GM19239 (cell line): ENCODE measurements at places on chromosomes 7 and 10.

DNA sequence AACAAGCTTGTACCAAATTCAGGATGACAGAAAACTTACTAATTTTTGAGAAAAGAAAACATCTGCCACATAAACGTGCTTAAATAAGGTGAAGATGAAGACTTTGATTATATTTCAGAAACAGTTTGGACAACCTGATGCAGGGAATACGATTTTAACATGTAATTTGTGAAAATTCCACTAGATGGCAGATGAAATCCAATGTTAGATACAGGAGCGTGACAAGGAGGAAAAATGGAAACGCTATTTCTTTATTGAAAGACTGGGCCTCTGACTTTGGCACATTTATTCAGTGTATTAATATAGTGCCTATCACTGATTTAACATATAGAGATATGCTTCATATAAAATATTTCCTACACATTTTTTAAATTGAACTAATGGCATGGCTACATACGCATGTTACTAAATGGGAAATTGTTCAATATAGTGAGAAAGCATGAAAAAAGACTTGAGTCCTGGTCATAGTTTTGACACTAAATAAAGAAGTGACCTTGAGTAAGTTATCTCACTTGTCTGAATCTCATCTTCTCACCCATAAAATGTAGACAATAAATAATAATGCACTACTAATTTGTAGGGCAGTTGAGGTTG, 60.7 kb downstream of the CD36 start:
- DNase-seq, result no peak

DNA sequence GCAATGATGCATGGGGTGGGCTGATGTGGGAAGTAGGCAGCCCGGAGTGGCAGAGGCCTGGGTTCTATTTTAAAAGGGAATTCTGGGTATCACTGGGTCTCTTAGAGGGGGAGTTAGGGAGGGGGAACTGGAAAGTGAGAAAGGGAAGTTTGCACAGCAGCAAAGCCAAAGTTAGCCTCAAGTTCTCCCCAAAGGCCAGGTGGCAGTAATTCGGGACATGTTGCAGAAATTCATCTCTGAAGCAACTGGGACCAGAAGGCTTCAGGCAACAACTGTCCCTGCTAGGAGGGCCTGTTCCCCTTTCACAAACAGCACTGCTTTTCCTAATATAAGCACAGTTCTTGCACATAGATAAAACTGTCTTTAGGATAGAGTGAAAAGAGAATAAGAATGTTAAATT, 67.4 kb downstream of the NOD1 start:
- no peak for DNase-seq

DNA sequence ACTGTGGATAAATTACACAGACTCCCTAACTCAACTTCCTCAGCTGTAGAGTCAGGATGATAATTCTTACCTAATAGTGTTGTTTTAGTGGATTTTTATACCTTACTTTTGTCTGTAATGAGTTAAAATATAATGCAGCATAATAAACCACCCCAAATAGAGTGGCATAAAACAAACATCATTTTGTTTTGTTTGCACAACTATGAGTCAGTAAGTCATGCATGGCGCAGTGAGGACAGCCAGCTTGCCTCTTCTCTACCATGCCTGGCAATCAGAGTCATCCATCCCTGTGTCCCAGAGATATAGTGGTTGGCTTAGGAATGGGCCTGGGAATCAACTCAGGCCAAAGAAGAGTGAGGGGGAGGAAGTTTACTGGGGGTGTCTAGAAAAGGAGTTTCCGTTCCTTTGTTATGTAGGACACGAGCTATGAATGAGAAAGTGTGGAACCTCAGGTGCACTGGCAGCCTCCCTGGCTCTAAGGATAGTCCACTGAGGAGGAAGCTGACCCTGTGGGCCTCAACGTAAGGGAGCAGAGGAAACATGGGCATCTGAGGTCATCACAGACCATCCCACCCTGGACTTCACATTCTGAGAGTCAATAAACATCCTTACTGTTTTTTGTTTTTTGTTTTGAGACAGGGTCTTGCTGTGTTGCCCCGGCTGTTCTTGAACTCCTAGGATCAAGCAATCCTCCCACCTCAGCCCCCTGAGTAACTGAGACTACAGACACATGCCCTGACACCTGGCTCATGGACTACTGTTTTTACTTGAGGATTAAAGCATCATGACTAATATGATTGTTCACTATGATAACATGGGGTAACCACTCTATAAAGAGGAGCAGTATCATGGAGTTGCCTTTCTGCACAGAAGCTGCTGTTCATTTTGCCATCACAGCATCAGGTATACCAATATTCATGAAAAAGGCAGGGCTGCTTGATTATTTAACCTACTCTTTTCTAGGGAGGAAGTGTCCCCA, 21.0 kb upstream of the GRB10 start:
- no peak for DNase-seq

DNA sequence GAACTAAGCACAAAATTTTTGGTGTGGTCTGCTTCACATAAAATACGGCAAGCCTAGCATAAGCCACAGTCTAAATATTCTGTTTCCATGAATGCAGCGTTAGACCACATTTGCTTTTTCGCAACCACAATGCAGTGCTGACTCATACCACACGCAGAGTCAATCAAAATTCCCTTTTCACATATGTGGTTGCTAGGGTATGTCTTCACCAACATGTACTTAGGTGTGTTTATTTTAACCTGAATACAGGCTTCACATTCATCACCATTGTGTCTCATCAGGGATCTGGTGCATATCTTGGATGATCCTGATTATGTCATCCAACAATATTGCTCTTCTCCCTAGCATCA, 90.8 kb downstream of the CHN2 start:
- DNase-seq, result no peak

DNA sequence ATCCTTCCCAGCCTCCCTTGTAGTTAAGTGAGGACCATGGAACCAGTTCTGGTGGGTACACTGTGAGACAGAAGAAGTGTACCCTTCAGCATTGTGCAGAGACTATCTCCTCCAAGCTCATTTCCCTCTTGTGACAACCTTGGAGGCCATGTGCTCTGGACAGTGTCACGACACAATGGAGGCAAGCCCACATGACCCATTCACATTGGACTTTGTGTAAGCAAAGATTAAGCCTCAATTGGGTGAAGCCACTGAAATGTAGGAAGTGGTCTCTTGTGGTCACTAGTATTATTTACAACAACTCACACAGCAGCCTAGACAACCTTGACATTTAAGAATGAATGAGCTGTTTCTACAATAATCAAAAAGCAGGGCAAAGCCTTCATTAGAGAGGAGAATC, 124.2 kb downstream of the INHBA start:
- DNase-seq, result no peak

DNA sequence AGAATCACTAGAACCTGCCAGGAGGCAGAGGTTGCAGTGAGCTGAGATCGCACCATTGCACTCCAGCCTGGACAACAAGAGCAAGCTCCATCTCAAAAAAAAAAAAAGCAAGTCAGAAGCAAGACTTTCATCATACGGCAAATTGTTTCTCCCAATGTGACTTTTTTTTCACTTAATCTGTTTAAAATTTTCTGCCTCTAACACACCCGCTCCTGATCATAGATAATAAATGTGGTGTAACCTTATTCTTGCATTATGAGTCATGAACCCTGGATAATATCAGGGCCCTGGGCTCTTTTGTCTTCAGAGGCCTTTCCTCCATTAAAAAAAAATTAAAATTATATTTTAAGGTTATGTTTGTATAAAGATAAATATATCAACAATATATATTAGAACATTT, 111.4 kb upstream of the JCAD start:
- DNase-seq, result no peak

GRCh38 chr10:33190406-33190805, 144.1 kb downstream of the NRP1 start:
- DNase-seq, result no peak

DNA sequence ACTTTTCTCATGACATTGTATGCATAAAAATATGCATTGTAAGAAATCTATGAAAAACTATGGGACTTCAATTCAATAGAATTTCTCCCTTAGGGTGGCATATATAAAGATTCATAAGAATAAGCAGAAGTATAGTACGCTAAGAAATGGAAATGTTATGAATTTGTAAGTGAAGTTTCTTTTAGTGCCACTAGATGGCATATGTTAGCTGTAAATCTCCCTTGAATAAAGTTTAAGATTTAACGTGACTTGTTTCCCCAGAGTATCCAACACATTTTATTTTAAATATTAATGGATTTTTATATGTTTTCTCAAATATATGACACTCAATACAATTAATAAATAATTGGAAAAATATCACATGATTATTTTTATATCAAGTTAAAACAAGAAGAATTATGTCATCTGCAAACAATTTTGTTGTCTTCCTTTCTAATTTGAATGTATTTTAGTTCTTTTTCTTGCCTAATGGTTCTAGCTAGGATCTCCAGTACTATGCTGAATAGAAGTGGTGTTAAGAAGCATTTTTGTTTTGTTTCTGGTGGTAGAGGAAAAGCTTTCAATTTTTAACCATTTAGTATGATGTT, 287.2 kb downstream of the HGF start:
- no peak for DNase-seq

GRCh38 chr10:103747193-103747865, 108.0 kb downstream of the SH3PXD2A start:
- no peak for DNase-seq

GRCh38 chr7:80181411-80181810, 46.8 kb downstream of the GNAI1 start:
- no peak for DNase-seq

GRCh38 chr10:119166118-119166500, 595 bp upstream of the SFXN4 start:
- DNase-seq, result no peak

GRCh38 chr7:131182446-131183058, 145.1 kb upstream of the MKLN1 start:
- no peak for DNase-seq

- no peak for DNase-seq
Observed at GRCh38 chr7:39394105-39394680, 172.0 kb upstream of the YAE1 start.

GRCh38 chr10:20622531-20623211, 274.4 kb downstream of the NEBL start:
- no peak for DNase-seq

GRCh38 chr7:141737118-141737835, 881 bp upstream of the SSBP1 start:
- no peak for DNase-seq

GRCh38 chr10:54607983-54608382, 193.0 kb downstream of the PCDH15 start:
- DNase-seq, result no peak

DNA sequence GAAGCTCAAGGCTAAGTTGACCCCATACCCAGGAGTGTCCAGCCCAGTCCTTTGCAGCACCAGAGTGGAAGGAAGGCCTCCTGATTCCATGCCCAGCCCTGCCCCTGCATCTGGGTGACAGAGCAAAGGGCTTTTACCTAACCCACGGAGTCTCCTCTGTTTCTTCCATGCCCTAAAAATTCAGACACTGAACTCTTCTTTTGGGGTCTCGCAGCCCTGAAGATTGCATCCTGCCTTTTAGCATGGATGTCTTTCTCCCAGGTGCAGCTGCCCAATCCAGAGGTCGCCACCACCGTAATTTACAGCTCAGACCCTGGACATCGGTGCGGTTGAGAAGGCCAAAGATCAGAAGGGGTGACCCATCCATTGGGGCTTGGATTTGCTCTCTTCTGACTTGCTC, 50.8 kb downstream of the CXCL12 start:
- no peak for DNase-seq
